ENCODE measurements at places on chromosomes 16 and 17.

- DNase-seq: no peak
These were observed 326.7 kb upstream of the CDH5 start for GRCh38 chr16:66039793-66040192.

DNA sequence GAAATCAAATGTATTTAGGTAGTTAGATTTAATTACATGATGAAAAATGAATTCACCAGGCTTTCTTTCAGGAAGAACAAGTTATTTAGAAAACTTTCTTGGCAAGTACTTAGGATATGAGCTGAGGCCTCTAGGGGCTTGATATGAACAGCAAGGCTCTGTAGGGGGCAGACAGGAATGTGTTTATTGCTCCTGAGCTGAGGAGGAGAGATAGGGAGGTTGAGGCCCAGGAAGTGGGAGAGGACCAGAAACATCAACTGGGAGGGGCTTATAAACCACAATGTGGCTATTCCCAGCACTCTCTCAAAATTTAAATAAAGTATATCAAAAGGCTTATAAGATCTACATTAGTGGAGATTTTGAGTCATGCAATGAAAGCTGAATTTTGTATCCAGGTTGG lies 154.0 kb upstream of the MAF start:
- DNase-seq: no peak

- no peak for DNase-seq
These were observed 40.4 kb downstream of the TMEM132E start for GRCh38 chr17:34619687-34620217.

DNA sequence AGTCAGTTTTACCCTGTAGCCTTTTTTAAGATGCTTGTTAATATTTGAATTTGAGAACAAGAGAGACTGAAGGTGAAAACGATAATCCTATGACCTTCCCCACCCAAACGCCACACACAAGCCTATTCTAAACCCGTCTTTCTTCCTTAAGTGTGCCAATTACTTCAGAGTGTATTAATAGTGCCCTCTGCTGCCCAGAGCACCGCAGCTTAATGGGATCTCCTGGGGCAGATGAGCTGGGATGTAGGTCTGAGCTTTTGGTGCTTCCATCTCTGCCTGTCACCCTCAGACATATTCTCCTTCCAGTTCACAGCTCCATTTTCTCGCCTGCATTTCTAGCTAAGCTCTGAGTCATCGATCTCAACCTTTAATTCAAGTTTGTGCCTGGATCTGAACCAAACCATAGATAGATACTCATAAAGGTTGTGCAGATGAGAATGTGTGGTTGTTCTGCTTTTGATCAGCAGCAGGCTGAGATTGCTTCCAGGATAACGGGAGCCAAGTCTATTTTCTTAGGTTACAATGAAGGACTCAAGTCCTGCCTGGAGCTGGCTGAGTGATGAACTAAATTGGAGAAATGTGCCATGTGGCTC lies 46.4 kb upstream of the CDH13 start:
- peak; percentile 46 for DNase-seq

- DNase-seq: no peak
These were observed 23.9 kb downstream of the GPR139 start for GRCh38 chr16:20049831-20050230.

DNA sequence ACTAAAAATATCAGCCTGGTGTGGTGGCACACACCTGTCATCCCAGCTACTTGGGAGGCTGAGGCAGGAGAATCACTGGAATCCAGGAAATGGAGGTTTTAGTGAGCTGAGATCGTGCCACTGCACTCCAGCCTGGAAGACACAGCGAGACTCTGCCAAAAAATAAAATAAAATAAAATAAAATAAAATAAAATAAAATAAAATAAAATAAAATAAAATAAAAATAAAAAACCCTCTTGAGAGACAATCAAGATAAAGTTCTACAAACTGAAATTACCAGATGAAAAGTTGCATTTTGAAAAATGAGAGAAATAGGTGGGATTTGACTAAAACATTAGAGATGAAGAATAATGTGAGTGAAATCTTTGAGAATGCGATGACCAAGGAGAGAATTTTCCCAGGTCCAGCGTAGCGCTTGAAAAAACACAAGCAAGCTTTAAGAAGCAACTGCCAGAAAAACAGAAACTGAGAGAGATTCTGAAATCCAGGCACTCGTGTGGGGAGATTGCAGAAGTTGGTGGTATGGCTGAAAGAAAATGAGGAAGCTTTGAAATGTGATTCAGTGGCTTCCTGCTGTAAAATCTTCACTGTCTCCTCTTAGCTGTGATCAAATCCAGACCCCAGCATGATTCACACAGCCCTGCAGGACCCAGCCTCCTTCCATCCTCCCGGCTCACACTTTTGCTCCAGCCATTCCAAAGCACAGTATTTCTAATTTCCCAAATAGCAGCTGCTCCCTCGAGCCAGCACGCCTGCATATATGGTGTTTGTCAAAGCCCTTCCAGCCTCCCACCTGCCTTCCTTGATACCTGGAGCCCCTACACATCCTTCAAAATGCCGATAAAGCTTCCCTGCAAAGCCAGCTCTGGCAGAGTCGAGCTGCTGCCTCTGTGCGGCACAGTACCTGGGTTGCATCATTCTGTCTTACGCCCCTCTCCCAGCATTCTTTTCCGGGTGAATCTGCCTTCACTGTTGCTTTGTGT lies 8.2 kb upstream of the CD300E start:
- no peak for DNase-seq

- DNase-seq: no peak
These were observed 11.7 kb downstream of the CCDC57 start for GRCh38 chr17:82200743-82201497.

- no peak for DNase-seq
These were observed 641 bp upstream of the NT5C3B start for GRCh38 chr17:41836550-41837196.

DNA sequence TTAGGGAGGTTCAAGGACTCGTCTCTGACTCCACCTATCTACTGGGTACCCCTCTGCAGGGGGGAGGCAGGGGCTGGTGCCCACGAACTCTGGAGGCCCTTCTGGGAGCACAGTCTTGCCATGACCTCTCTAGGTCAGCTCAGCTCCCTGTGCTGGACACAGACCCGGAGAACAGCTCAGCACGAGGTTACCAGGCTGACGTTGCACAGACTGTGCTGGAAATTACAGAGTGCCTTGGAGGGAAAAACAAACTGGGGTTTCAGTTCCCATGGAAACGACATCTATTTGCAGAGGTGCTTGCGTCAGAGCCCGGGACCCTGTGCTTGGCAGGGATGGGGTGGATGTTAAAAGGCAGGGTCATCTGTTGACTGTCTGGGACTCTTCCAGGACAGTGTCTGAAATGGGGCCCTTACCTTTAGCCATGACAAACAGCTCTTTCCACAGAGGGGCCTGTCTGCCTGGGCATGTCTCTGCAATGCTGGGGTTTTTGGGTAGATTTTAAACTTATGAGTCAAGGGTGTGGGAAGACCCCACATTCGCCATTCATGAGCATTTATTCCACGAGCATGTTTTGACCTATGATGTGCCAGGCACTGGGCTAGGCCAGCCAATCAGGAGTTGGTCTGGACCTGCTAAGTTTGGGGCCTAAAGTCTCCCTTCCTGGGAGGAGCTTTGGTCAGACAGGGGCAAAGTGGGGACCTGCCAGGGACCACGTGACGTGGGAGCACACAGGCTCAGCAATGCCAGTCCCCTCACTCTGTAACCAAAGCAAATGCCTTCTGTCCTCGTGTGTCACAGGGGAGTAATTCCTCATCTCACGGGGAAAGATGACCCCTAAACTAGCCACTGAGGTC lies 22.5 kb downstream of the CCR7 start:
- no peak for DNase-seq

- peak; percentile 49 for DNase-seq
These were observed 13.8 kb upstream of the ABCC3 start for GRCh38 chr17:50620858-50621257.

DNA sequence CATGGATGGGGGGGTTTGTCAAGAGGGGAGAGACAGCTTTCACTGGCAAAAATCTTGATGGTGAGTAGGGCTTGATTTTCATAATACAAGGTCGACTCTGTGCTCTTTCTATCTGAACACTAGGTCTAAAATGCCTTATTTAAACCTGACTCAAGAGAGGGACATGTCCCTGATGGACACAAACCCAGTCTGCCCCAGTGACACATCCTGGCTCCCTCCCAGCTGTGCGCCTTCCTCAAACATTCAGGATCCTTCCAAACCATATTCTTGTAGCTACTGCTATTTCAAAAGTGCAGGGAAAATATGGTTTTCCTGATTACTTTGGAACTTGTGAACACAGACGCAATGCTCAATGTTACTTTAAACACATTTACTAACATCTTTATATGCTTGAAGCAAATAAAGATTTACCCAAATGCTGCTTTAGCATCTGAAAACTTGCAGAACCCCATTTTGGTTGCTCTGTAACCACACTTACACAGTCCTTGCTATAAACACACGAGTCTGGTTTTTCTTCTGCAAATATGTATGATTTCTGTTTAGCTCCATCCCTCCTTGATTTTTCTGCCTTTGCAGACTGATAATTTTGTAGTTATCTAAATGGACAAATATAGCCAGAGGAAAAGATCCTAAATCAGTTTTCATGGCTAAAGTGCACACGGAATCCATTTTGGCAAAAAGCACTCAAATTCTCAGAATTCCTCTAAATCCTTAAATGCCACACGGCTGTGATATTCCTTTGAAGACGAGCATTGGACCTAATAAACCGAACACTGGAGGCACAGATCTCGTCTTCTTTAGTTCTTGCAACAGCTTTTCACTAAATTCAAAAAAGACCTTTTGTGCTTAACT lies 499.9 kb upstream of the ZFHX3 start:
- no peak for DNase-seq

- no peak for DNase-seq
These were observed 270.1 kb downstream of the SOX9 start for GRCh38 chr17:72390675-72391508.

DNA sequence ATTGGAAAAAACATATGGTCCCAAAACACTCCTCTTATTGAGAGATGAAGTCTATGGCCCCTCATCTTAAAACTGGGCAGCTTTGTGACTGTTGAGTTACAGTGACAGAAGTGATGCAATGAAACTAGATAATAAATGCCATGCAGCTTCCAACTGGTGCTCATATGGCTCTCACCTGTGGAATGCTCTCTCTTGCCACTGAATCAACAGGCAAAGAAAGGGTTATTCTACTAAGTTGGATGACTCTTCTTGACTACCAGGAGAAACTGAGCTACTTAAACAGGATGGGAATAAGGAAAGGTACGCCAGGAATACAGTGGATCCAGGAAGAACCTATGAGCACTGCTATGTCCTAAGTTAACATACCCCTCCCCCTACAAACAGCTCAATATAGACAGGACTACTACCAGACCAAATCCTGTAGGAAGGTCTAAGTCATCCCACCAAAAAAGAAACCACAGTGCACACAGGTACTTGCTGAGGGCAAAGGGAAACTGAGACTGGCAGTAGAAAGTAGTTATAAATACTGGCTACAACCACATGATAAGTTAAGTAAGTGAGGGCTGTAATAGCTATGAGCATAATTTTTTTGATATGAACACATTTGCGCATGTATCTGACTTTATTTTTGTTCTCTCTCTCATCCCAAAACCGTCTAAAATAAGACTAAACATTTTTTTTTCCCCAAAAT lies 398.5 kb downstream of the ZFHX3 start:
- no peak for DNase-seq

GRCh38 chr16:12377497-12377896 lies 401.0 kb downstream of the SNX29 start:
- DNase-seq: no peak

- DNase-seq: no peak
These were observed 8.3 kb upstream of the AXIN1 start for GRCh38 chr16:360698-361336.

DNA sequence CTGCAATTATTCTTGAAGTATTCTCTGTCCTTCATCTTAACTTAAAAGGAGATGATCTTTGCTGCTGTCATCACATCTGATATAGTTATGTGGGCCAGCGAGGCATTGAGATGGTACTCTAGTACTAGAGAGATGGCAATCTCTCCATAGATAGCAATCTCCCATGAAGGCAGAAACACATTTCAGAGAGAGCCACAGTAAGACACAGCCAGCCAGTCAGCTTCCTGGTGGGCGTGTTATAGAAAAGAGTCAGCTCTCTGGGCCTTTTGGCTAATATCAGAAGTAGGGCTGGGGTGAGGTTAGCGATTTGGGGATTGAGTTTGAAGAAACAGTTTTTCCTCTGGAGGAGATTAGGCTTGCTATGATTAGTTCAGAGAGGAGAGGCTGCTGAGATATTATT lies 22.6 kb upstream of the EFCAB13 start:
- no peak for DNase-seq

DNA sequence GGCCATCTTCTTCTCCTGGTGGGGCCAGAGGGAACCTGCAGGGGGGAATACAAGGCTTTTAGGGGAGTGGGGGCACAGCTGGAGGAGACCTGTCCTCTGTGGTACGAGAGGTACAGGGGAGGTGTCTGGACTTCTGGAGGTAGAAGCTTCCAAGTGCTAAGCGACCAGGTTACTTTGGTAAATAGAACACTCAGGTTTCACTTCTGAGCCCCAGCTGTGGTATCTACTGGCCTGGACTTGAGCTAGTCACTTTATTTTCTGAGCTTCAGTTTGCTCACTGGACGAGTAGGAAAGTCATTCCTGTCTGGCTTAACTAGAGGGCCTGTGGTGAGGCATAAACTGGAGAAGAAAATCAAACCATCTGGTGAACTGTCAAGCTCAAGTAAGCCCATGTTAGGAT lies at the start of gene HEATR9:
Gene HEATR9 (minus strand): TSS at position 155 of the 400 bp plus-strand sequence. CDS start 149 bp downstream, at position 6.
- DNase-seq: no peak

GRCh38 chr17:48429156-48429555 lies 858 bp downstream of the SKAP1 start:
- DNase-seq: no peak

DNA sequence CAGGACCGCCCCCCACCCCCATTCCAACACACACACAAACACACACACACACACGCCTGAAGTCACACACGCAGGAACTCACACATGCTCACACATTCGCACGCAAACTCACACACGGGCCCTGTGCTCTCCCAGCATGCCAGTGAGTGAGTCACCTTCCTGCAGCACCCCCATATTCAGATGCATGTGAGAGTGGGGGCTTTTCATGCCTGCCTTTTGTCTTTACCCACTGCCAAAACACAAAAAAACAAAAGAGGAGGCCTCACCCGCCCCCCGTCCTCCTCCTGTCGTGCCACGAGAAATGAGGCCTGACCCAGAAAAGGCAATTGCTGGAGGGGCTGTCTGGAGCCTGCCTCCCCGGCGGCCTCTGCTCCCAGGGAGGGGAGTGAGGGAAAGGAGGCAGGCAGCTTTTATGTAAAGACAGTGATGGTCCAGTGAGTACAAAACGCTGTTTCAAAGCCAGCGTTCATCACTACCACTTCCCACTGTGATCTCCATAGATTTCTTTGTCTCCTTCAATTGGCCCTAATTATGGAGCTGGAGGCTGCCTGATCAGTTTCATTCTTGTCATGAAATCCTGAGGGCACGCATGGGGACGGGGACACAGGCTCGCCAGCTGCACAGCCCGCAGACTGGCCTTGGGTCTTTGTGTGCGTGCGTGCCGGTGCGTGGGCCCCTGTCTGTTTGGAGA lies 29.5 kb upstream of the GSE1 start:
- peak; percentile 83 for DNase-seq

DNA sequence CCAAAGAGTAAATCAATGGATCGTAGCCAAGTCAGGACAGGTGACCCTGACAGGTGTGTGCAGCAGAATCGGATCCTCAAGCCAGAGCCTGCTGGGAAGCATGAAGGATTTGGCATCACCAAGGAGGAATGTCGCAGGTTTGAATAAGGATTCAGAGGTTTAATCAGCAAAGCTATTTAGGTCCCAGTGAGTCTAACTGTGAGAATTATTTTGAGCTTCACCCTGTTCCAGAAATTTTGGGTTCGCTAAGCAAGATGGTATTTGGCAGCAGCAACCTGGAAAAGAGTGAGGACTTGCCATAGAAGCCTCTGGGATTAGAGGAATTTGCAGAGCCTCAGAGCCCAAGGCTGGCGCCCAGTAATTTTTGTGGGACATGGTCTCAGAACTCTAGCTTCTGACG lies 173.0 kb downstream of the CCDC182 start:
- DNase-seq: no peak

All from neural progenitor cell (in vitro differentiated cells).